Cortex of kidney (tissue), 1 donor: ENCODE measurements at places on chromosomes 3 and 15.

GRCh38 chr15:98599909-98600691 is 48.2 kb upstream of the IGF1R start:
- DNase-seq: no peak

GRCh38 chr15:39874890-39875549 is 45.0 kb downstream of the GPR176 start:
- no peak for DNase-seq

DNA sequence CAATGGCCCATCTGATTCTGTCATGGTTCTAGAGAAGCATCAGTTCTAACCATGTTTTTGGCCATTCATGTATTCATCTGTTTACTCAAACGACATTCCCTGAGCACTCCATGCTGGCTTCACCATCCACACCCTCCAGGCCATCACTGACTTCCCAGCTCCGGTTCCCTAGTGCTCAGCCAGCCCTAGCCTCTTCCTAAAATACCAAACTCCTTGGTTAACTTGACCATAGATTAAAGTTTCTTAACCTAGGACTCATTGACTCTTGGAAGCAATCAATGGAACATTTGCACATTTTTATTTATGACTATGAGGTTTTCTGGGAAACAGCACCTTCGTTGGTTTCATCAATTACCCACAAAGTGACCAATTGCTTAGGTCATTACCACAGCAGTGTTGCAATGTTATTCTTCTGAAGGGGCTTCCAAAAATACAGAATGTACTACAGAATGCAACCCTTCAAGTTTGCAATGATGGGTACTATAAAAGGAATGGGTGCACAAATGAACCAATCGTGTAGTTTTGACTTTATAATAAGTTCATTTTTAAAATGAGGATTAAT is 27.2 kb upstream of the SLC25A36 start:
- DNase-seq: no peak

DNA sequence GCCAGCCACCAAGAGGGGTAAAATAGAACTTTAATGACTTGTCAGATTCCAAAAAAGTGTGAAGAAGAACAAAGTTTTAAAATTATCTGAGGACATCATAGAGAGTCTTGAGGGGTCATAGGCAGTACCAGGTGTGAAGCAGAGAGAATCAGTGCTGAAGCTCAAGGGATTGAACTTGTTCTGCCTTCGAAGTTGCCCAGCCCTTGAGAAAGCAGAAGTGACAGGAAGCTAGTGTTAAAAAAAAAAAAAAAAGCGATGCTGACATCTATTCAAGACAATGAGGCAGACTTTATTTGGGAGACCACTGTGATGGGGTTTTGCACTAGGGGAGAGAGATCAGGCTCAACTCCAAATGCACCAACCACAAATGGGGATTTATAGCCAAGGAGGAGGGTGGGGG is 21.8 kb downstream of the FBXO22 start:
- DNase-seq: no peak
